ENCODE measurements at places on chromosomes 1 and 21.

- no peak for DNase-seq
Measured at GRCh38 chr1:184791550-184791900, 36.9 kb upstream of the EDEM3 start.

- DNase-seq = no peak
Measured at GRCh38 chr1:162161916-162162550, 92.5 kb downstream of the NOS1AP start.

- DNase-seq = no peak
Measured at GRCh38 chr1:104856091-104856490, 1106.4 kb downstream of the AMY1C start.

DNA sequence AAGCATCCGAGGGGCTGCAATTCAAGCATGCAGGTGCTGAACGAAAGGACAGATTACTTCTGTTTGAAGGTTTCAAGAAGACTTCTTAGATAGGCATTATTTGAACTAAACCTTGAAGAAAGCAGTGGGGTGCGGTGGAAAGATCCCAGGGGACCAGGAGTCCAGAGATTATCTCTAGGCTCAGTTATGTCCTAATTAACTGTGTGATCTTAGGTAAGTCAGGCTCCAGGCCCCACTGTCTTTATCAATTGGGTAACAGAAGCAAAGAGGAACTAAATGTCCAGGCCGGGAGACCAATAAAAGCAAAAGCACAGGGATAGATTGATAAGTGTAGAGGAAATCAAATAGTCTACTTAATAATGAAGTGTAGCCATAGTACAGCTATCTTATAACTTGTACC, 72.9 kb upstream of the CDC42BPA start:
- no peak for DNase-seq

Data from NAMALWA (cell line).